Fibroblast of gingiva (primary cell): ENCODE measurements at places on chromosomes 3 and 15.

DNA sequence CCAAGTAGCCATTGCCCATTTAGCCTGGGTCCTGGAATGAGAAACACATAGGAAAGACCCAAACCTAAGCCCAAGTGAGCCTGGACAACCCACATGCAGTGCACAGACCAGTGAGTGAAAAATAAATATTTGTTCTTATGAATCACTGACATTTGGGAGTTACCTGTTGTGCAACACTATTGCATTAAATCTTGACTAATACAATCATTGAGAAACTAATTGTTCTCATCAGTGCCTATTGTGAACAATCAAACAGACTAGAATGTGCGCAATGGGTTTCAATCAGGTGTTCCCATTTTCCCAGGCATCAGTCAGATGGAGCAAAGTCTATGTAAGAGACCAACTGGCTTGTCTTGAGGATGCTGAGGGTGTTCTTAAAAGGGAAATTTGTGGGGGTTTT lies 54.7 kb upstream of the CNOT10 start:
- peak; percentile 64 for DNase-seq

- no peak for DNase-seq
Observed at GRCh38 chr3:16359331-16359730, 94.3 kb downstream of the OXNAD1 start.

GRCh38 chr3:161969867-161970266 lies 473.3 kb downstream of the OTOL1 start:
- DNase-seq: peak; percentile 64

DNA sequence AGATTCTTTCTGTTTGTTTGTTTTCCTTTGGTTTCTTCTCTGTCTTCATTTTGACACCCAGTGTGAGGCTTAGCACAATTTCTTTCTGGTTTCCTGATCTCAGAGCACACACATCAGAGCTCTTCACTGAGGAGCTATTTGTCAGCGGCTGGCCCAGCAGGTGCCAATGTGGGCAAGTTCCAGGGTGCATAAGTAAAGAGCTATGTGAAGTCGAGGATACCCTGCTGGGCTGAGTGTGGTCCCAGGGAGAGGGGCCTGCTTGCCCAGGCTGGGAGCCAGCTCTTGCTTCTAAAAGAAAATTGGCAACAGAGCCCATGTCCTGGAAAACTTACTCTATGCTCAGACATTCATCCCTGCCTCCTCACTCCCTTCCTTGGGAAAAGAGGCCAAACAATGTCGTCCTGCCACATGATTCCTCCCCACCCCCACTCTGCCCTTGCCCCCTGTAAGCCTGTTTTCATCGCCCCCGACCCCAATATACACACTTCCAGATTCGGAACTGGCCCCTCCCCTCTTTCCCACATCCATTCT lies 101.2 kb downstream of the ST8SIA2 start:
- DNase-seq: no peak

DNA sequence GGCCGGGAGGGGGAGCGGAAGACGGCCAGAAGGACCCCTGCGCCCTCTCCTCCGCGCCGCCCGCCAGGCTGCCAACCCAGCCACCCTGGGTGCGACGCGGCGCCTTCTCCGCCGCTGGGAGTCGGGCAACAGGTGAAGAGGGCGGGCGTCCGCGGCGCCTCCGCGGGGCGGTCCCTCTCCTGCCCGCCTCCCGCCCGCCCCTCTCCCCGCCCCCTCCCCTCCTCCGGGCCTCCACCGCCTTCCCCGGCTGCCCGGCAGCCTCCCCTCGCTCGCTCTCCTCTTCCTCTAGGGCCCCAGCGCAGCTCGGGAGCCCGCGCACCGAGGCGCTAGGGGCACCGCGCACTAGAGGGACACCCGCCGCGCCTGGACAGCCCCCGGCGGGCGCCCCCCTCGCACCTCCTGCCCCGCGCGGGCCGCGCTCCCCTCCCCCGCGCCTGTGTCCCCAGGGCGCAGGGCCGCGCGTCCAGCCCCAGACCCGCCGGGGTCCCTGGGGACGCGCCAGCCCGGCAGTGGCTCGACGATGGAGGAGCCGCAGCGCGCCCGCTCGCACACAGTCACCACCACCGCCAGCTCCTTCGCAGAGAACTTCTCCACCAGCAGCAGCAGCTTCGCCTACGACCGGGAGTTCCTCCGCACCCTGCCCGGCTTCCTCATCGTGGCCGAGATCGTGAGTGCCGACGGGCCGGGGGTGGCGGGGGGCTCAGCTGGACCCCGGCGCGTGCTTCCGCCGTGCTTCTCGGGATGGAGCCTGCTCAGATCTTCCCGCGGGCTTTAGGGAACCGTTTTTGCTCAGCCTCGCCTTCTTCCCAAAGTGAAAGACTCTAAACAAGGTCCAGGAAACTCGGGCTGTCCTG lies at the start of gene CMTM8:
CMTM8 (plus strand) TSS at position 228 of the 854 bp plus-strand sequence; CDS start at position 521, 293 bp downstream.
- DNase-seq: peak; percentile 38

DNA sequence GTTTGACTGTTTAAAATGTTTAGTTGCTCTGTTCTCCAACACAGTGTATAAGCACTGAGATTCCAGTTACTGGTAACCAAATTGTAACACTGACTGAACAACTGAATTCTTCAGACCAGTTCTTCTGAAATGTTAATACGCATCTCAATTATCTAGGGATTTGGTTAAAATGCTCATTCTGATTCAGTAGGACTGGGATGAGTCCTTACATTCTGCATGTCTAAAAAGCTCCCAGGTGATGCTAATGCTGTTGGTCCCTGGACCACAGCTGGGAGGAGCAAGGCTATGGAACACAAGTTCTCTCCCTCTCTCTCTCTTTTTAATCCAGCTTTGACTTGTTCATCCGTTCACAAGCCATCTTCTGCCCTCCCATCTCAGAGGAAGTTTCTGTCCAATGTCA lies 380.3 kb downstream of the MAGI1 start:
- no peak for DNase-seq
